GM12865 (cell line): ENCODE measurements at places on chromosomes 1 and 21.

DNA sequence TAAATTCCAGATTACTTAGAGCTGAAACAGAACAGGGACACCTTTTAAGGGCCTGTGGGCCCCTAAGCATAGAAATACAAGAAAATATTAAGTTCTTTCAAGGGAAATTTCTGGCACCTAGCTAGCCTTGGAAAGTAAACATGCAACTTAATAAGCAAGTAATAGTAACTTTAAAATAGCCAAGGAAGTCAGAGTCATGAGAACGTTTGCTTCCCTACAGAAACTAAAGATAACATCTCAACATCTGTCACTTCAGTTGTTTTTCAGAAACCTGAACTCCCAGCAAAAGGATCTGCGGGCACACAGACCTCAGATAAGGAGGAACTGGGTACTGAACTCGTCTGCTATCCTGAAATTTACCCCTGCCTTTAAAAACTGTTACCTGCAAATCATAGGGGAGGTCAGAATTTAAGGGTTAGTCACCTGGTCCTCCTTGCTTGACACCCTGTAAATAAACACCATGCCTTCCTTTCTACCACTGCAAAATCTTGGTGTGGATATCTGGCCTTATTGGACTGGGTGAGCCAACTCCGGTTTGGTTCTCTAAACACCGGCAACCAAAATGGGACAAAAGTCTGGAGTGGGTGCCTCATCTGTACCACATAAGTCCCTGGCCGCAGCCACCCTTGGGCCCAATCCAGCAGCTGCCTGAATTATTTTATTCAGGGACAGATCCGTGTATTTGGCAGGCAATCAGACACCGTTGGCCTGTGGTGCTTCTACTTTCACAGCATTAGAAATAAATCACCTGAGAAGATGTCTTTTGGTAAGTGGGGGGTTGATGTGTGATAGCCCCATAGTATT, 27.9 kb downstream of the NRDC start:
- DNase-seq = no peak

GRCh38 chr1:110948038-110948810, 15.5 kb downstream of the LRIF1 start:
- DNase-seq = no peak

GRCh38 chr21:42481169-42481568, 14.9 kb downstream of the RSPH1 start:
- DNase-seq = no peak

DNA sequence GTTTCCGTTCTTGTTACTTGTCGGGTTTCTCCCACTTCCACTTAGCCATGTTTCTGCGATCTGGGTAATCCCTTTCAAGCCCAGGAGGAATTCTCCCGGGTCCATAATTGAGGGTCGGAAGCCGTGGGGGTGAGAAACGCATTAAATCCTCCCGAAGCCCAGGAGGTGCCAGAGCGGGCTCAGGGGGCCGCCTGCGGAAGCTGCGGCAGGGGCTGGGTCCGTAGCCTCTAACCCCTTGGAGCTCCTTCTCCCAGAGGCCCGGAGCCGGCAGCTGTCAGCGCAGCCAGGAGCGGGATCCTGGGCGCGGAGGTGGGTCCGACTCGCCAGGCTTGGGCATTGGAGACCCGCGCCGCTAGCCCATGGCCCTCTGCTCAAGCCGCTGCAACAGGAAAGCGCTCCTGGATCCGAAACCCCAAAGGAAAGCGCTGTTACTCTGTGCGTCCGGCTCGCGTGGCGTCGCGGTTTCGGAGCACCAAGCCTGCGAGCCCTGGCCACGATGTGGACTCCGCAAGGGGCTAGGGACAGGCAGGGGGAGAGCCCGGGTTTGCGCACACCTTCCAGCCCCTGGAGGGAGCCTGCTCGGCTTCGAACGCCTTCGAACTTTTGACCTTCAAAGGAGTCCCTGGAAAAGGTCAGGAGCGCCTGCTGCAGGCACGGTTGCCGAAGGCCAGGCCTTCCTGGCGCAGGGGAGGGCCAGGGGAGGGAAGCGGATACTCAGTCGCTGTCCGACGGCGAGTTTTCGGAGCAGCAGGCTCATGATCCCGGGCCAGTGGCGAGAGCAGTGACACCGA, 1.7 kb upstream of the SIM2 start:
- DNase-seq = no peak

GRCh38 chr1:23167353-23168078, 1.1 kb downstream of the LUZP1 start:
- DNase-seq = peak; percentile 27

DNA sequence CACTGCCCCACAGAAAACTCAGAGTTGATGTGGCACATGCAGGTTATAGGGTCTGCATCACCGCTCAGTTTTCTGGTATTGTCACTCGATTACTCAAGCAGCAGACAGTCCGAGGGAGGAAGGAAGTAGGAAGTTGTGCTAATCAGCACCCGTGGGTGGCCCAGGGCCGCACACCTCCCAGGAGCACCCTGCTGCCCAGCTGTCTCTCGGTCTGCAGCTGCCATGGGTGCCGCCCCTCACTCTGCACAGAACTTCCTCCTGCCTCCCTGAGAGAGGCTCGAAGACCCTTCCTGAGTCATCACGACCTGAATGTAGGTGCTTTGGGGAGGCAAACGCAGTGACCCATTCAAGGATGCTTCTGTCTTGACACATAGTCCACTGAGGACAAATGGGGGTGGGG, 4.2 kb upstream of the TFF3 start:
- DNase-seq = peak; percentile 20

GRCh38 chr1:197808880-197809279, 33.6 kb upstream of the DENND1B start:
- DNase-seq = peak; percentile 37

GRCh38 chr1:44499306-44499705, 94.3 kb downstream of the RNF220 start:
- DNase-seq = no peak

DNA sequence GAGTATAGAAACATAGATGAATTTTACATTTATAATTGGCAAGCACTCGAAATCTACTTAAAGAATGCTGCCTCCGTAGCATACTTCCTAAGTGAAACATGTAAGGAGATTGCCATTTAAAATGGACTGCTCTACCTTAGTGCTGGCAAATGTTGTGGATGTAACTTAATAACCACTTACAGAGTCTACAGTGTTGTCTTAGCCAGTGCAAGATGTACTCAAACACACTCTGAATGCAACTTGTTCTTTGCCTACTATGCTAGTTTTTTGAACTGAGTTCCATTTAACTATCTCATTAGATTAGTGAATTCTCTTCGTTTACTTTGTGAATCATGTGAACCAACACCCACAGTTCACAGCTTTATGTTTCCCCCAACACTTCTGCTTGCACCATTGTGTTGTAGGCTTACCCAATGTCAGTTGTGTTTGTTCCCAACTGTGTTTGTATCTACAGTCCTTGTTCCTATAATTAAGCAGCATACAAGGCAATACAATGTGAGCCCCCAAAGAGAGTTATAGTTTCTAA, 345.5 kb upstream of the LYPLAL1 start:
- no peak for DNase-seq

DNA sequence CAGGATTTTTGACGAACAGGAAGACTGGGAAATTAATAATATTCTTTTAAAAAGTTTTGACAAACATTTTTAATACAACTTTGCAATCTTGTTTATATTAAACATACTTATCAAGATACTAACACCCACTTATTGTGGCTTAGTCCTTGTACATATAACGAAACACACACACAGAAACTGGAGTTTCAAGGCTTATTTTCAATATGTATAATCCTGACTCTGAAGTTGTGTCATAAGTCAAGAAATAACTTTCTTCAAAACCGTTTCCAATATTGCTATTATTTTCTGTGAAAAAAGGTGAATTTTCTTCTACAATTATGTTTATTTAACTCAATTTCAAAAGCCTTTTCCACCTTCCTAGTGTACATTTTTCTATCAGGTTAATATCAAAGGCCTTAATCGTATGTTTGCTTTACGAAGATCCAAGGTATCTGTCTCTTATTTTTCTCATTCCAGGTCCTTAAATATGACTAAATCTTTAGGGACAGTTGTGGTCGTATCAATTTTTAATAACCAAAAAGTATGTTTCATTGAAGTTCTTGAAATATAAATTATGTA, 1.8 kb downstream of the CDKN2C start:
- DNase-seq = peak; percentile 58

GRCh38 chr1:201277441-201277840, 5.9 kb upstream of the PKP1 start:
- DNase-seq = no peak

- DNase-seq = no peak
Measured at GRCh38 chr21:43781846-43782245, 5.7 kb upstream of the CSTB start.

- DNase-seq = no peak
Measured at GRCh38 chr1:214422137-214422671, 129.2 kb downstream of the PTPN14 start.

DNA sequence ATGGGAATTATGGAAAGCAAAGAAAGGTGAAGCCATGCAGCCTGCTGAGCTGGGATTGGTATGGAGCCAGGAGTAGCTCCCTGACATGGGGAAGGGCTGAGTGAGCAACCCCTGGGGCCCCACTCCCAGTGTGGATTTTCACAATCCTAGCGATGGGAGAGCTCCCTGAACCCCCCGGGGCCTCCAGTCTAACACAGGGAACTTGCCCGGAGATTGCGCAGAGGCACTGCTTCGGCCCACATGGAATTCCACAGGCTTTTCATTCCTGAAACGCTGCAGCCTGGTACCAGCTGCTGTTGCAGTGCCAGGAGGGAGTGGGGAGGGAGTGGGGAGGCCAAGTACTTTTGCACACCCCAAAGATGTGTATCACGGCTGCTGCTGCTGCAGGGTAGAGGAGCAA, 110.4 kb upstream of the C21orf91 start:
- DNase-seq = no peak

- no peak for DNase-seq
Measured at GRCh38 chr1:52920791-52921291, 699 bp downstream of the ECHDC2 start.

GRCh38 chr1:30642391-30643120, 80.8 kb downstream of the MATN1 start:
- no peak for DNase-seq

DNA sequence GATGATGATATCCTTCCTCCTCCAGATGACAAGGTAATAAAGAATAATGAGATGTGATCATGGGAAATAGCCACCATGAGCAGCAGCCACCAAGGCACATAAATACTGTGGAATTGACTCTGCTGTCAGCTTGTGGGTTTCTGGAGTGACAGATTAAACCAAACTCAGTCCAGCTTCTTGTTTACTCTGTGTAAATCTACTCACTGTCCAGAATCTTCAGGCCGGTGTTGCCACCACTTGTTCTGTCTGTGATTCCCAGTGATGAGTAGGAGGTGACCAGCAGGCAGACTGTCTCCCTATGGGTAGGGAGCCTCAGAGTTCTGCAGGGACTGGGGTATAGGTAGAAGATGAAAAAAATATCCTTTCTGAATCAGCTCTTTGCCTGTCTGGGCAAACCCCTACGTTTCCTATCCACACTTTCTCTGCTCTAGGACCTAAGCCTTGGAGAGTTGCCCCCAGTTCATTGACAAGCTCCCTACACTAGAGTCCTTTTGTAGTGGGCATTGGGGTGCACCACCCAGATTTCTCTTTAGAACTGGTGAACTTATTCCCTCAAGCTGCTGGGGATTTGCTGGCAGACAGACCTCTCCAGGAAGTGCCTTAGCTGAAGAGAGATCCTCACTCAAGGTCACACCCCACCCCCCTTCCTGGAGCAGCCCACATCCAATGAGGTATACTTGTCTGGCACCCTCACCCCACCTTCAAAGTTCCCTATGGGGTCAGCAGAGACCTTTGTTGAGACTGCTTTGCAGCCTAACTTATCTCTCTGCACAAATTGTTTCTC, 47.6 kb downstream of the ATP1A1 start:
- DNase-seq = no peak

GRCh38 chr21:43195121-43196021, 26.6 kb downstream of the CRYAA start:
- no peak for DNase-seq

DNA sequence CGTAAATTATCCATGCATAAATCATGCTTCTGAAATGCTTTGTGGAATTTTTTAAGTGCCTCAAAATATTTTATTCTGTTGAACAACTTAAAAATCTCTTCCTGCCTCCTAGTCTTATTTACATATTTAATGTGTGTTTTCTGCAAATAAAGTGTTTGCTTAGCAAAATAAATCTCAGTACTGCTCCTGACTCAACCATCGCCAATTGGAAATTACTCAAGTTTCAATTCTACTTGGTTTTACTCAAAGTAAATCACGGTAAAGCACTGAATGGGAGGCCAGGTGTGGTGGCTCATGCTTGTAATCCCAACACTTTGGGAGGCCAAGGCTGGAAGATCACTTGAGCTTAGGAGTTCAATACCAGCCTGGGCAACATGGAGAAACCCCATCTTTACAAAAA, 152.2 kb upstream of the NR5A2 start:
- DNase-seq = no peak

GRCh38 chr1:156097499-156098178, 15.4 kb upstream of the MEX3A start:
- peak; percentile 83 for DNase-seq

DNA sequence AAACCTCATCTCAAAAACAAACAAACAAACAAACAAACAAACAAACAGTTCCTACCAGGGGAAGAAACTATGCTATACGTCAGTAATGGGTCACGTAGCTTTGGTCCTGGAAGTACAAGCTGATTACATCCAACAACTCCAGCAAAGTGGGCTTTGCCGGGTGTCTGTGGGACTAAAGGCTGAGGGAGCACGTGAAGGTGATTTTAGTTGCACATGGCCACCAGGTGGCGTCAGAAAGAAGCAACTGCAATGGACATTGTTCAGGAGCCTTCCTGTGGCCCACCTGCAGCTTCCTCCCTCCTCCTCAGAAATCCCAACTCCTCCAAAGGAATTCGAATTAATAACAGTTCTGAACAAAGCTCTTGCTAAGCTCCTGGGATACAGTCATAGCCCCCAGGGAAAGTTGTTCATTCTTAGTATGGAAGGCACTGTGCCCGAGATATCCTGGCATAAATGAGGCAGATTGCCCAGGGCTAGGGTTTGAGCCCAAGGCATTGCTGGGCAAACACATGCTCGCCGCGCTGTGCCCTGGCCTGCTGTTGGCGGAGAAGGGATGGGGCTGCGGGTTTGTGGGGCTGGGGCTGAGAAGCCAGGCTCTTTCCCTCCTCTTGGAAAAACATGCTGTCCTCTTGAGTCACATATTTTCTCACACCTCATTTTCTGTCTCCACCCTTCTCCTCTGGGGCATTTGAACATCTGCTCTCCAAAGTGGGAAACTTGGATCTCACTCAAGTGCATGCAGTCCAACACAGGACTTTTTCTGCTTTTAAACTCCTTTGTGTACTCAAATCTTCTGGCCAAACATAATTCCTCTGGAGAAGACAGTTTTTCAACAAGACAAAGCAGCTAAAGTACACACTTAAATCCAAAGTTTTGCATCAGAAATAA, 28.6 kb downstream of the AKNAD1 start:
- peak; percentile 81 for DNase-seq

DNA sequence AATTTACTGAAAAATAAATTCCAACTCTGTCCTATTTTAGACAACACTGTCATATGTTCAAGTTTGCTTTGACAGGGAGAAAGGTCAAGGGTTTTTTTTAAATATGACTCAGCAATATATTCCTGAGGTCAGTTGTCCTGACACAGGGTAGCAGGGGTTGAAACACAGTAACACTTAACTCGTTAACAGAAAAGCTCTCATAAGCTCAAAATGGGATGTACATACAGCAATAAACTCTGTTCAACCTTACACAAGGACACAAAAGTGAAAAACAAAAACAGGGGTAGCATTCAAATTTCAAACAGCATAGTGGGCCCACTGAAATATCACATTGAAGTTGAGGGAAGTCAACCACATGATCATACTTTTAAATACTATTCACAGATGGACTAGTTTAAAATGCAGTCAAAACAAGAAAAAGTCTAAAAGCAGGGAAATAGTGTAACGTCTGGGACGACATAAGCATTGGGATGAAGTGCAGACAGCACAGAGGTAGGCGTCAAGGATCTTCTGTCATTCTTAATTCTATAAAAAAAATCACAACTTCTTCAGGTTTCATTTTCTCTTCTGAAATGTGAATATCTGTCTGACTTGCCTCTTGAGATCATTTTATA, 89.9 kb downstream of the SLC44A5 start:
- no peak for DNase-seq
